ENCODE measurements at places on chromosomes 2 and 18.

DNA sequence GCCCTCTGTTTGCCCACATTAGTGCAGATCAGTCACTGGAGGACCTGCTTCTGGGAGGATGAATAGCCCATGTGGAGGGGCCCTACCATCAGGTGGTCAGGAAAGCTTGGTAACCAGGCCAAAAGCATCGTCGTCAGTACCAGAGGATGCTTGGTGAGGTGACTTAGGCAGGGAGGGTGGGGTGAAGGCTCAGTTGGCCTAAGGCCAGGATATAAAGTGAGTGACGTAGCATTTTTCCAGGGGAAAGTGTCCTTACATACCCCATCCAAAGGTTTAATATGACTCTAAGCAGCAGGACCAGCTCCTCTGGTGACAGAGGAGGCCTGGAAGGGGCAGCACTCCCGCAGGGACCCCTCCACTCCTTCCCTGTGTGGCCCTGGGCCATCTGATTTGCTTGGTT, 27.7 kb upstream of the DNMT3A start:
- DNase-seq, result no peak

- DNase-seq, result no peak
These were observed 365.4 kb upstream of the FSIP2 start for GRCh38 chr2:185373229-185373628.

DNA sequence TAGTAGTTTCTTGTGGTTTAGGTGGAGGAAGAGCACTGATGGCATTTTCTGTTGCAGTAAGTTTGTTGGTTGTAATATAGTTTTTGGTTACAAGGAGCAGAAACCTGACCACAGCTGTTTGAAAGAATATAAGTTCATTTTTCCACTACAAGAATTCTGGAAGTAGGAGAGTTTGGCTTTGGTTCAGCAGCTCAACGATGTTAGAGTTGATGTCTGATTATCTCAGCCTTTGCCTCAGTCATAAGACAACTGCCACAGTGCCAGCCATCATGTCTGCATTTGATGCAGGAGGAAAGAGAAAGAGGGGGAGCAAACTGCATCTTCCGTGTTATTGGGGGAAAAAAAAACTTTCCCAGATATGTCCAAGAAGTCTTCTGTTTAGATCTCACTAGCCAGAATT, 119.1 kb downstream of the LYPD1 start:
- no peak for DNase-seq

DNA sequence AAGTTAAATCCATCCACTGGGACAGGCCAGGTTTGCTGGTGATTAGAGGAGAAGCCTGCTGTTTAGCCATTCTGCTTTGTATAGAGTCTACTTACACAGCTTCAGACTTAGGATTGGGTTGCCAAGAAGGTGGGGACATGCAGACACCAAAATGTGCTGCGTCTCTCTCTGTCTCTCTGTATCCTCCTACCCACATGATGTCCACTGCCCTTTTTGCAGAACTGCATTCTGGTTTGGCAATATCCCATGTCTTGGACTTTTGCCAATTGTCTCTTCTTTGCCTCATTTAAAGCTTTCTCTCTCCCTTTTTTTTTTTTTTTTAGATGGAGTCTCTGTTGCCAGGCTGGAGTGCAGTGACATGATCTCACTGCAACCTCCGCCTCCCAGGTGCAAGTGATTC, 261.1 kb upstream of the FN1 start:
- no peak for DNase-seq

DNA sequence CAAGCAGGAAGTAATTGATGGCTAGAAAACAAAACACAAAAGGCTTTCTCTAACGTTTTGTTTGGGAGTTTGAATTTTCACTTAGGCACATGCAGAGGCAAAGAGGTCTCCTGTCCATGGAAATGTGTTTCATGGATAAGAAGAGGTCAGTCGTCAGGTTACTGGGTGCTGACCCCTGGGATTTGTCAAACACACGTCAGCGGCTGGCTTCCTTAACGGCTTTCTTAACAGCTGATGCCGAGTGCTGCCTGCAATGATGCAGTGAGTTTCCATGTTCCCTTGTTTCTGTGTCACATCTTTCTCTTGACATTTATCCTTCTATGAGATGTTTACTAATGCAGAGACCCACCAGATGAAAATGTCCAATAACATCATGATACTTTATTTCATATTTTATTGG, 31.7 kb downstream of the GPR39 start:
- no peak for DNase-seq

DNA sequence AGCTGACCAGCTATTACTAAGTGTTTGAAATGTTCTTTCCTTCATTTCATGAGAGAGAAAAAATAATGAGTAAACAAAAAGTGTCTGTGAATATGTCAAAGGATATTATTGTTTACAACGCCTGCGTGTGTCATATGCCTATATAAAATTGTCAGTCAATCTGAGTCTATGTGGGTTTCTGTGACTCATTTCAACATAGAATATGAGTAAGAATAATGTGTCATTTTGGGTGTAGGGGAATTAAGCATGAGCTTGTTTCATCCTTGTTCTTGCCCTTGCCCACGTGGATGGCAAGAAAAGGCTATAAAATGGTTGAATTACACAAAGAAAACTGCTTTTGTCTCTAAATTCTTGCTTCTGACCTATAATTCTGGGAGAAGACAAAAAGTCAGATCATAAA, 466.0 kb downstream of the PTH2R start:
- DNase-seq, result no peak

DNA sequence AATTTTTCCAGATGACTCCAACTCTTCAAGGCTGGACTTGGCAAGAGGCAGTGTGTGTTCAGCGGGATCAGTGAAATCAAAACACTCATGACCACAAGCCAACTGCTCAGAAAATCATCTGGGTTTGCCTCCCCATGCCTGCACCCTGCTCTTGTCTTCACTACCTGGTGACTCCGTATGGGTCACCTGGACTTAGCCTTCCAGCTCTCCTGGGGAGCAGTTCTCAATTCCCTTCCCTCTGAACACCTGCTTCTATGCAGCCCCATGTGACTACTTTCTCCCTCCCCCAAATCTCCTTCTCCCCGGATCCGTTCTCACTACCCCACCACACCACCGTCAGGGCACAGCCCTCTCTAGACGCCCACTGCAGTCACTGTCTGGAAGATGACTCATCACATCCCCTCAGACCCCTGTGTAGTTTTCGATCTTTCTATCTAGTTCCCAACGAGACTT, 130.2 kb upstream of the ID2 start:
- DNase-seq, result no peak

DNA sequence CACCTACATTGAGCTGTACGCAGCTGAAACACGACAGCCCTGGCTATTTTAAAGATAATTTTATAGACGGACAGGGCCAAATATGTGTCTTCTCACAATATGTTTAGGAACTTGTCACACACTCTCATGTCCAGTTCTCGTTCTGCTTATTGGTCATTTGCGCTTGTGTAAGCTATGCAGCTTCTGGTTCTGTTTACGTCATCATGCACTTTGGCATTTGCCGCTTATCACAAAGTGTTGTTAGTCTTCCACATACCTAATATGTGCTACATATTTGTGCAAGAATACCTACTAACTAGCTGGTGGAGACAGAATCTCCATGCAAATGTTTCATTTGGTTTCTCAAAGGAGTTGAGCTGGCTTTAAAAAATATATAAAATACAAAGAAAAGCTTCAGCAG, 7.5 kb upstream of the ZNF516 start:
- no peak for DNase-seq

GRCh38 chr2:240596080-240596460, 9.5 kb downstream of the CAPN10 start:
- no peak for DNase-seq

GRCh38 chr2:55993685-55994084, 70.1 kb upstream of the EFEMP1 start:
- DNase-seq, result no peak

DNA sequence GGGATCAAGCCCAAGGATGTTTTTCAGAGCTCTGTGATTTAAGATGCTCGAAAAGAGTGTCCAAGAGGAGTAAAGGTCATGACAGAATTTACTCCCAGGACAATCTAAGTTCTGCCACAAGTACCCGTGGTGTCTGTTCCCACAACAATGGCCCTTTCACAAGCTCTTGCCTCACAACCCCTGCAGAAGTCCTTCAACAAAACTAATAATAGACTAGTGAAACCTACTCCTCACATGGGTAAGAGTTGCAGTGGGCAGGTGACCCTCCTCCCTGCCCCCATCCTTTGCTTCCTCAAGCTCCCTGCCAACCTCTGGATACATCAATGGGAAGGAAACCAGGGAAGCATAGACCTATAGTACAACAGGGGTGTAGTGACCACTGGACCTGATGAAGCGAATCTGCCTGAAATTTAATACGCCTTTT, 34.9 kb downstream of the PTCD3 start:
- DNase-seq, result no peak

DNA sequence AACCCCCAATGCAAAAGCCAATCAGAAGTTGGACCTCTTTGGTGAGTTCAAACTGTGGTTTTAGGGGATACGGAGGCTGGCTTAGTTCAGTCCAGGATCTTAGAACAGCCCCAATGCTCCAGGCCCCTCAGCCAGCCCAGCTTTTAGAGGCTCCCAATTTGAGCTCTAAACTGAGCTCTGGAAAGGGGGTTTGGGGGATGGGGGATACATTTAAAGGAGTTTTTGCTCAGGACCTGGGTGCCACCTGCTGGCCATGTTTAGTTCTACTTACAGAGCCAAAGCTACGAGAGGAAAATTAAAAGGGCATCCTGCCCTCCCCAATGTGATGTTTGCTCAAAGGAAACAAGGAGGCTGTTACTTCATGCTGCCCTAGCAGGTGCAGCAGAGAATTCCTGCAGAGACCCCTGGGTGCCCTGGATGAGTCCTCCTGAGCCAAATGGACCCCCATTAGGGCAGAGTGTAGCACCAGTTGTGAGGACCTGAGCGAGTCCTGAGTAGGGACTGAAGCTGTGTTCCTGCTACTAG, 15.9 kb upstream of the TMEM214 start:
- DNase-seq, result peak; percentile 72
